Fibroblast of villous mesenchyme (primary cell): ENCODE measurements at places on chromosomes 11 and 22. TPM values are rescaled to one million over a fixed set of nuclear protein-coding genes. Genes with fewer than 3 reads are reported as not detected.

GRCh38 chr11:93529707-93530467 lies 13.3 kb downstream of the SMCO4 start:
- no peak for DNase-seq

GRCh38 chr22:41576877-41577276 lies 12.8 kb downstream of the PMM1 start:
- DNase-seq: peak; percentile 59

The LIPT2 gene
- total RNA-seq: 1.7 and 2.9 TPM in 2 replicates

The ZC3H12C gene
- 7.4 and 15.5 TPM in 2 replicates for total RNA-seq

GRCh38 chr11:111999111-111999510 lies 26.1 kb upstream of the DLAT start:
- no peak for DNase-seq

DNA sequence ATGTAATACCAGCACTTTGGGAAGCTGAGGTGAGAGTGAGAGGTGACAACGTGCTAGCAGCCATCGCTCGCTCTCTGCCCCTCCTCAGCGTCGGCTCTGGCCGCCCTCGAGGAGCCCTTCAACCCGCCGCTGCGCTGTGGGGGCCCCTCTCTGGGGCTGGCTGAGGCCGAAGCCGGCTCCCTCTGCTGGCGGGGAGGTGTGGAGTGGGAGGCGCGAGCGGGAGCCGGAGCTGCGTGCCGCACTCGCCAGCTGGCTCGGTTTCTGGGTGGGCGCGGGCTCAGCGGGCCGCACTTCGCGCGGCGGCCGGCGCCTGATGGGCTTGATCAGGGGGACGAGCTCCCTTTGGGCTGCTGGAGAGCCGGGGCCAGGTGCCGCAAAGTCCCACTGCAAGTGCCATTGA lies 98.9 kb upstream of the UBASH3B start:
- DNase-seq: no peak

- no peak for DNase-seq
Measured at GRCh38 chr11:40542821-40543220, 916.6 kb downstream of the LRRC4C start.

- peak; percentile 34 for DNase-seq
Measured at GRCh38 chr11:20599221-20600019, at the start of gene SLC6A5. SLC6A5 (plus strand) TSS chr11:20599608; CDS start chr11:20599673, 65 bp downstream.

DNA sequence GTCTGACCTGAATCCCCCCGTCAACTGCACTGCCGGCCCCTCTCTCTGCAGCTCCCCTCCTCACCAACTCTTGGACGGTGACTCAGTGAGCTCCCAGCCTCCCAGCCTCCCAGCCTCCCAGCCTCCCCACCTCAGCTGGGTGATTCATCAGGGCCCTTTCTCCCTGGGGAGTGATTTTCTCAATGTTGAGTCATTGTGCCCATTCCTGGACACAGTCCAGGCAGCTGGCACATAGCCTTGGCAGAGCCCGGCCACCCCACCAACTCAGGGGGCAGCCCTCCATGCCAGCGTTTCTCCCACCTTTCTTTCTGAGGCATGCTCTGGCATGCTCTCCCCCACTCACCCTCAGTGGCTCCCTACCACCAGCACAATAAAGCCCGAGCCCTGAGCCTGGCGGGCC lies 30.7 kb downstream of the PDE2A start:
- no peak for DNase-seq

- no peak for DNase-seq
Measured at GRCh38 chr11:128492461-128492860, 94.9 kb downstream of the ETS1 start.

GRCh38 chr11:576811-577610 lies 741 bp downstream of the PHRF1 start:
- peak; percentile 14 for DNase-seq

GRCh38 chr11:114762408-114762807 lies 84.1 kb downstream of the NXPE2 start:
- peak; percentile 70 for DNase-seq
